ENCODE measurements at places on chromosomes 2 and 18. TPM values are rescaled to one million over a fixed set of nuclear protein-coding genes. Genes with fewer than 3 reads are reported as not detected.
A peak's percentile ranks its signal among the peaks of the same experiment; 100 is the strongest.

The MRPL30 gene
- total RNA-seq, result 22.2 TPM

The SULT6B1 gene
- total RNA-seq, result not detected

The PLCD4 gene
- total RNA-seq, result 0.10 TPM

The RAX gene
- not detected for total RNA-seq

The EGR4 gene
- not detected for total RNA-seq

The SRD5A2 gene
- total RNA-seq, result not detected

The KRTCAP3 gene
- 10.1 TPM for total RNA-seq

The PAX3 gene
- total RNA-seq, result not detected

The SCN3A gene
- not detected for total RNA-seq

The PFN4 gene
- total RNA-seq, result not detected

The DCDC2C gene
- total RNA-seq, result not detected

The SCN7A gene
- total RNA-seq, result not detected

The C2orf80 gene
- total RNA-seq, result not detected

DNA sequence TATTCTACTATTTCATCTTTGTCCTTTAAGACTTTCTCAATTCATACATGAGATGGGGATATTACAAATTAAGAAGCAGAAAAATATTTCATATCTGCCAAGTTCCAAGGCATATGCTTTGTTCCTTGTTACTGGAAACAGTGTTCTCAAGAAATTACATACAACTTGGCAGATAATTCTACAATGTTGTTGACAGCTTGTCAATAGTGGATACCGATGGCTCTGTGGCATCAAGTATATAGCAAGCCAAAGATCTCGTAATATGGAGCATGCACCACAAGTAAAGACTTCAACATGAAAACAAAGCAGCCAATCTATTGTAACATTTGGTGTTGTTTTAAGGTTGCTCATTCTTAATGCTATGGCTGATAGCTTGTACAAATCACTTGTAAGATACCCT is 598.2 kb upstream of the KLHL29 start:
- no peak for DNase-seq
- H3K27me3 ChIP-seq, result no peaks in the 10 kb centered on the region
- no peaks in the 10 kb centered on the region for H3K4me1 ChIP-seq

DNA sequence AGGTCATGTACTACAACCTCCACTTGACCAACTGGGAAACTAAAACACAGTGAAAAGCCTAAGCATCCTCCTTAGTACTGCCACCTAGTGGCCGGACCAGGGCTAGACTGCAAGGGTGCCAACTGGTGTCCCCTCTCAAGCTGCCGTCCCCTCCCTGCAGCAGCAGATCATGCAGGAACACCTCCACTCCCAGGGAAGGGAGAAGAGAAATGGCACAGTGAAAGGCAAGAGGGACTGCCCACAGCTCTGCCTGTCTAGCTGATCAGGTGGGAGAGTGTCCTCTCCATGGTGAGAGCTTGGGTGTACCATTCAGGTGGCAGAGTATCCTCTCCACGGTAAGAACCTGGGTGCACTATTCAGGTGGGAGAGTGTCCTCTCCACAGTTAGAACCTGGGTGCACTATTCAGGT is 78.1 kb downstream of the AAK1 start:
- H3K27me3 ChIP-seq, result no peaks in the 10 kb centered on the region
- H3K27ac ChIP-seq, result peak overlapping the region; percentile 37
- H3K4me1 ChIP-seq, result peaks cover 42% of the 10 kb centered on the region

GRCh38 chr2:101478181-101479001 is 3.5 kb upstream of the RFX8 start:
- no peaks in the 10 kb centered on the region for H3K36me3 ChIP-seq
- H3K4me3 ChIP-seq, result no peak overlapping the region
- H3K27ac ChIP-seq, result no peak overlapping the region
- H3K27me3 ChIP-seq, result no peaks in the 10 kb centered on the region
- DNase-seq, result no peak

DNA sequence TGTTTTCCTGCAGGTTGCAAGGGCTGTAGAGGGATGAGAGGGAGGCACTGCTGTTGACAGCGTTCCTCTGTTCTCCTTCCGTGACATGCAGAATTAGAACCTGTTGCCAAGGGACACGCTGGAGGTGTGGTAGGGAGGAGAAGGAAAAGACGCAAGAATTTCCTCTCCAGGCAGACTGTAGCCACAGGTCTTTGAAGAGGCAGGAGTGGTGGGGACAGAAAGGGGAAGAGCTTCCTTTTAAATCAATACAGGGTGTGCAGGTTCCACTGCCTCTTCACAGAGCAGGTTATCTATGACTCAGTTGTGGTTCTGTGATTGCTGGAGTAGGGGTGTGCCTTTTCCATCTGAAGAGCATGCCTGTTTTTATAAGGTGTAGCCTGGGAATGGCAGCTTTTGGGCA is 133.0 kb downstream of the WDSUB1 start:
- no peak overlapping the region for H3K4me3 ChIP-seq
- DNase-seq, result no peak
- peaks cover 2% of the 10 kb centered on the region for H3K4me1 ChIP-seq
- peaks cover 2% of the 10 kb centered on the region for H3K27me3 ChIP-seq
- no peak overlapping the region for H3K27ac ChIP-seq
- no peaks in the 10 kb centered on the region for H3K36me3 ChIP-seq

- H3K4me1 ChIP-seq, result peaks cover 1% of the 10 kb centered on the region
- H3K36me3 ChIP-seq, result peaks cover 3% of the 10 kb centered on the region
- DNase-seq, result no peak
These were observed 27.9 kb downstream of the ACSL3 start for GRCh38 chr2:222888716-222889115.

- H3K4me1 ChIP-seq, result peaks cover 17% of the 10 kb centered on the region
- no peak for DNase-seq
- no peaks in the 10 kb centered on the region for H3K27me3 ChIP-seq
- no peaks in the 10 kb centered on the region for H3K36me3 ChIP-seq
- H3K27ac ChIP-seq, result no peak overlapping the region
These were observed 24.7 kb upstream of the NRP2 start for GRCh38 chr2:205657579-205657978.

DNA sequence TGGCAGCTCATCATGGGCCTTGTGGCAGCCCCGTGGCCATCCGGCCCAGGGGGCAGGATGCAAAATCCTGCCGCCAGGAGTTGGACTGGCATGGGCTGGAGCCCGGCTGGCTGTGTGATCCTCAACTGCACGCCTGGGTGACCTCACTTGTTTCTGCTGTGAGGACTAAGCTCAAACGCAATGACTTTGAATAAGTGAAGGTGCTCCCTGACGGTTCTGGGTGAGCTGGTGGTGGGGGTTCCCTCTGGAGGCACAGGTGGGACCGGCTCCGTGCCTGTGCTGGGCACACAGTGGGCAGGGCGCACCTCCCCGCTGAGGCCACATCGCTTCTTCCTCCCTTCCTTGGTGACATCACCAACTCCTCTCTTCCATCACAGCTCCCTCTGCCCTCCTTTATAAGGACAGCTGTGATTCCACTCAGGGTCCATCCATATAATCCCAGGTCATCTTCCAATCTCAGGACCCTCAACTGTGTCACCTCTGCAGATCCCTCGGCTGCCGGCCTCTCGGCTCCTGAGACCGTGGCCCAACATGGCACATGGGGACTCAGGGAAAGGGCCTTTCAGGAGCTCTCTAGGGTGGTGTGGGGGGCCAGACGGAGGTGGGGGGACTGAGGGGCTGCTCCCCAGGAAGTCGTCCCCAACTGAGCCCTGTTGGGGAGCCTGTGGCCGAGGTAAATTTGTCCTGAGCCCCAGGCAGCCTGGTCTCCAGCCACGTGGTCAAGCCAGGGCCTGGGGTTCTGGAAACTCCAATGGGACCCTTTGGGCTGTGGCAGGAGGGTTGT is 75.5 kb upstream of the ODC1 start:
- H3K4me3 ChIP-seq, result no peak overlapping the region
- no peaks in the 10 kb centered on the region for H3K27me3 ChIP-seq
- no peak for DNase-seq
- H3K27ac ChIP-seq, result no peak overlapping the region

GRCh38 chr2:138035608-138036217 is 71.4 kb downstream of the HNMT start:
- no peaks in the 10 kb centered on the region for H3K4me1 ChIP-seq
- no peaks in the 10 kb centered on the region for H3K36me3 ChIP-seq
- no peak overlapping the region for H3K27ac ChIP-seq
- no peak overlapping the region for H3K4me3 ChIP-seq

DNA sequence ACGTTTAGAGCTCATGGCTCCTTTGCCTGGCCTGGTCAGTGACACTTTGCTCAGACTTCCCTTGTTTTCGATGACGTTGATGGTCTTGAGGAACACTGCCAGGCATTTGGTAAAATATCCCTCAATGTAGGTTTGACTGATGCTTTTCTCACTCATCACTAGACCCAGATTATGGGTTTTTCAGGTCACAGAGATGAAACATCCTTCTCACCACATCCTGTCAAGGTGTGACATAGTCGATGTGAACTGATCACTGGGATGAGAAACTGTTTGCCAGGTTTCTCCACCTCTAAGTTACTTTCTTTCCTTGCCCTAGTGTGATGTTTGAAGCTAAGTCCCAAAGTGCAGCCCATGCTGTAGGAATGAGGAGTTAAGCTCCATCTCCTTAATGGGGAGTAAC is 81.5 kb downstream of the AFF3 start:
- no peak overlapping the region for H3K4me3 ChIP-seq
- H3K27ac ChIP-seq, result no peak overlapping the region
- no peak for DNase-seq
- peaks cover 8% of the 10 kb centered on the region for H3K27me3 ChIP-seq

- peak overlapping the region; percentile 96 for H3K27ac ChIP-seq
- H3K27me3 ChIP-seq, result no peaks in the 10 kb centered on the region
- H3K4me1 ChIP-seq, result peaks cover 42% of the 10 kb centered on the region
- H3K36me3 ChIP-seq, result peaks cover 15% of the 10 kb centered on the region
- peak overlapping the region; percentile 98 for H3K4me3 ChIP-seq
- no peak for DNase-seq
These were observed 536 bp downstream of the VPS54 start for GRCh38 chr2:64018701-64019082.

DNA sequence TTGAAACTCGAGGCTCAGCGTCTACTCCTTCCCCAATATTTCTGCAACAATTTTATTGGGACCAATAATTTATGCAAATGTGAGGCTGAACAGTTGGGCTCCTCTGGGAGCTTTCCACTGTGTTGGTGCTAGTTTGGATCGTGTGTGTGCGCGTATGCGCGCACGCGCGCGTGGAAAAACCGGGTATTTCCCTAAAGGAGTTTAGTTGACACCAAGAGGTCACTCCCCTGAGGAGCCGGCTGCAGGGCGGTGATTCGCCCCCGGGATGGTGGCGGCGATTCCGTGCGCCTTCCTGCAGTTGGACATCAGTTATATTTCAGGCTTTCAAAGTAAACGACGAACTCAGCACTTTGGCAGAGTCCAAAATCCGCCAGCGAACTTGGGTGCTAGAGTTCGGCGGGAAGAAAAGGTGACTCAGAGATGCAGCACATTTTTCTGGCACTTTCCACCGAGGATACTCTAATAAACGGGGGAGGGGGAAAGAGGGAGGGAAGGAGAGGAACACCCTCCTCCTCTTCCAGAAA is 186.5 kb upstream of the FANCL start:
- H3K4me1 ChIP-seq, result peaks cover 5% of the 10 kb centered on the region
- H3K27ac ChIP-seq, result no peak overlapping the region
- peak overlapping the region; percentile 32 for H3K4me3 ChIP-seq
- no peaks in the 10 kb centered on the region for H3K36me3 ChIP-seq

DNA sequence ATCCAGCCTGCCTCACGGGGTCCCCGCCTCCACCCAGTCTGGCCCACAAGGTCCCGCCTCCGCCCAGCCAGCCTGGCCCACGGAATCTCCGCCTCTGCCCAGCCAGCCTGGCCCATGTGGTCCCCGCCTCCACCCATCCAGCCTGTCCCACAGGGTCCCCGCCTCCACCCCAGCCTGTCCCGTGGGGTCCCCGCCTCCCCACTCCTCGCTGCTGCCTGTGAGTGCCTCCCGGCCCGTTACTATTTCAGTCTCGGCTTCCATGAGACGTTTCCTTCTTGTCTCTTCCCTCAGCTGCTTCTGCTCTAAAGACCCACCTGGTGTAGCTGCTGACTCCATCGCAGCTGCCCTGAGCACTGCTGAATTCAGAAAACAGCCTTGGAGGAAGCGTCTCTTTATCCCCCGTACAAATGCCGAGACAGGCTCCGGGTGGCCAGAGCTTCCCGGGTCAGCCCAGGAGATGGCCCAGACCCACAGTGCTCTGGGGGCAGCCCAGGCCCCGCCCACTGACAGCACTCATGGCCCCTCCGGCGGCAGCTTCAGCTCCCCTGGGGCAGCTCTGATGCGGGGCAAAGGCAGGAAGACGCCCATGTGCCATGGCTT is 69.8 kb downstream of the NFATC1 start:
- peaks cover 19% of the 10 kb centered on the region for H3K36me3 ChIP-seq
- H3K4me3 ChIP-seq, result no peak overlapping the region
